ENCODE measurements at places on chromosomes 16 and 17.

DNA sequence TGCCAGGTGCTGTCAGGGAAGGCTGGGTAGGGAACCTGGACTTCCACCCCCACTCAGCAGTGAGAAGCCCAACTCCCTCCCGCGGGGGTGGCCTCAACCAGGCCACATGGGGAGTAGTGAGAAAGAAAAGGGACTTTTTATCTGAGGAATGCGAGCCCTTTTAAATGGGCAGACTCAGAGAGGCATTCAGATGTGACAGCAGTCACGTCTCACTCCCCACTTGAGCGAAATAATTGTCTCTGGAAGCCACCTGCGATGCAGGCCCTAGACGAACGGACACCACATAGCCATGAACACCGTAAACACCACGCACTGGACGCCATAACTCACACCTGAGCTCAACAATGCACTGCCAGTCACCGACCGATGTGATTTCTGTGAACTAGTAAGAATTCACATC, 11.9 kb upstream of the CD300E start:
- no peak for DNase-seq

DNA sequence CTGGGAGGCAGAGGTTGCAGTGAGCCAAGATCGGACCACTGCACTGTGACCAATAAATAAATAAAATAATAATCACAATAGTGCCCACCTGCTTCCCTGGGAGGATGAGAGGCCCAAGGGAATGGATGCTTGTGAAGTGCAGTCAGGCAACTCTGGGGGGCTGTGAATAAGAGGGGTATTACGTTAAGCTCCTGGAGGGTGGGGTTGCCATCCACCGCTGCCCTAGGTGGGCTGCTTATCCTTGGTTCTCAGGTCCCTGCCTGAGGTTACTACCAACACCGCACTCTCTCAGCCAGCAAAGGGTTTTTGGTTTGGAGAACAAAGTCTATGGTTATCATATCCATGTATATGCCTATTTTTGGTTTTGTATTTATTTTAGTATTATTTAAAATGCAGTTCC, 48.6 kb upstream of the CBFA2T3 start:
- DNase-seq, result no peak

DNA sequence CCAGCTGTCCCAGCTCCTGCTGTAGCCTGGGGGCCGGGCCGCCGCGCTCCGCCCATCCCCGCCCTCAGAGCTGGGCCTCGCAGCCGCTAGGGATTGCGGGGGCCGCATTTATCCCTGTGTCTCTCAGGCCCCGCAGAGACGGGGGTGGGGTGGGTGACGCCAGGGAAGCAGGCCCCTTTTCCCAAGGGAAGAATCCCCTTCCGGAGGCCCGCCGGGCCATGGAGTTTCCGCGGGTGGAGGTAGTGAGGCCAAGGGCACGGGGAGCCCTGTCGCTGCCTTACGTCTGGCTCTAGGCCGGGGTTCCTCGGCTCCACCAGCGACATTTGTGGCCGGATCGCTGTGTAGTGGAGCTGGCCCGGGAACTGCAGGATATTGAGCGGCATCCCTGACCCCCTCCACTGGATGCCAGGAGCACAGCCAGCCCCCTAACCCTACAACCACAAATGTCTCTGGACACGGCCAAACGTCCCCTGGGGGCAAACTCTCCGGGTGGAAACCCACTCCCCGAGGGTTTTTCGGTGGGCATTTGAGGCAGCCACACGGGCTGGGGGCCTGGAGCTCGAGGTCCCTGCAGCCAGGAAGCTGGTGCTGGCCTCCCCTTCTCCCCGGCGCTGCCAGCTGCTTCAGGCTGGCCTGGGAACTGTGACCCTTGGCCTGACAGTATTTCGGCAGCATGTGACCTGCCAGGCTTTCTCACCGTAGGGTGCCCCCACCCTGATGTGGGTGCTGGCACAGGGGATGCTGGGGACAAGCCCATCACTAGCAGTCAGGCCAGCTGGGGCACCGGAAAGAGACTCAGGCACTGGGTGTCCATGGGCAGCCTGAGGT, 12.0 kb upstream of the CD300A start:
- DNase-seq, result no peak

- no peak for DNase-seq
Measured at GRCh38 chr16:10069374-10069773, 112.9 kb downstream of the GRIN2A start.

- DNase-seq, result no peak
Measured at GRCh38 chr17:7818026-7818425, 16.0 kb upstream of the KDM6B start.

DNA sequence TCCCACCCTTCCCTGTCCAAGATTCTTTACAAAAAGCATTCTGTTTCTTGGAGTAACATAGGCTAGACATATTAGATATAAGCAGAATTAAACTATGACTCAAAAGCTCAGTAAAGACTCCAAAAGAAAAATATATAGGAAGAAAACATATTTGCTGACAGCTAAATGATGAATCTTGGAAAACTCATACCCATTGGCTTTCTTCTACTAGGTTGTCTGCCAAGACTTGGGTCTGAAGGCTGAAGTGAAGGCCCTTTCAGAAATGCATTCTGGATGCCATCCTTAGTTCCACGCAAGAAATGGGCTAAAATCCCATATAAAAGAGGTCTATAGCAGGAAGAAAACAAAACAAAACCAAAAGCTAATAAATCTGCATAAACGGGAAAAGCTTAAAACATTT, 15.1 kb downstream of the CEP20 start:
- no peak for DNase-seq

DNA sequence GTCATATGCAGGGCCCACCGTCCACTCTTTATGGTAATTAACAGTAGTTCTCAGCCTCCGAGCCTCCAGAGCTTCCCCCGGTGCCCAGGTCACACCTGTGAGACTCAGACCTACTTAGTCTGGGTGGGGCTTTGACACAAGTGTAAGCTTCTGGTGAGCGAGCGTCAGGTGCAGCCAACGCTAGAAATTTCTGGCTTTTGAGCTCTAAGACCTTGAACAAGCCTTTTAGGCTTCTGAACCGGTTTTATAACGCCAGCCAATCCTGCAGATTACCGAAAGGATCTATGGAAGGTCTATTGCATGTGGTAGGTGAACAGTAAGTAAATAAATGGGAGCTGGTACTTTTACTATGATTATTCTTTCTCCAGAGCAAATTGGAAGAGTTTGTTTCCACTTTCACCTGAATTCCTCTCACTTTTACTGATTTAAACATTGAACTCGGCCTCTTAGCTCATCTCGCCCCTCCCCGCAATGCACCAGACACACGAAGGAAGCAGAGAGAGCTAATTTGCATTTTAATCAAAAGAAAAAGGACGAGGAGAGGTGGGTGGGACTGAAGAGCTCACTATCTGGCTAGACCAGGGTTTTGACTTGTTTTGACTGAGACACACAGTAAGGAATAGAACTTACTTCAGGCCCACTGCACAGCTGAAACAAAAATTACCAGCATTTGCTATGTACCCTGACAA, 47.1 kb downstream of the ABAT start:
- no peak for DNase-seq

- DNase-seq, result no peak
Measured at GRCh38 chr17:43986225-43986981, 18.0 kb upstream of the NAGS start.

GRCh38 chr16:2790631-2791030, 3.3 kb upstream of the PRSS33 start:
- DNase-seq, result no peak

GRCh38 chr16:85204242-85205010, 92.2 kb upstream of the CIBAR2 start:
- no peak for DNase-seq

GRCh38 chr16:17945080-17945601, 391.4 kb downstream of the NPIPA8 start:
- DNase-seq, result no peak

- DNase-seq, result no peak
Measured at GRCh38 chr17:27560668-27561067, 70.3 kb upstream of the LGALS9 start.

DNA sequence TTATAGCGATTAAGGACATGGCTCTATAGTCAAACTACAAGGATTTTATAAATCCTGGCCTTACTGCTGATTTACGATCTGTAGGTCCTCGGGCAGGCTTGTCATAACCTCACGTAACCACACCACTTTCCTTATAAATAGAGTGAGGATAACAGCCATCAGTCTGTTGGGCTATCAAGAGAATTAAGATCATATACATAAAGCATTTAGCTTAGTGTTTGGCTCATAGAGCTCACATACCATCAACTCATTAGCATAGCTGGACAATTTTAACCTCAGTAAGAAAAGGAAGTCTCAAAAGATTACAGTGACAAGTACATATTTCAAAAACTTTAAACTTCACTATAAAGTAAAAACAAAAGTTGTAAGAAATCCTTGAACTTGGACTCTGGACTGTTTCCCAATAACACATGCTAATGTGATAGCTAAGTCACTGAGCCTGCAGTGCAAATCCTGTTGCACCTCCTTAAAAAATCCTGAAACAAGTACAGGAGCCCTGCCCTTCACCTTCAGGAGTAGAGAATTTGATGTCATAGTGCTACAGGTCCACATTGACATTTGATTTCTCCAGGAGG, 20.8 kb upstream of the CLEC3A start:
- no peak for DNase-seq

GRCh38 chr17:59287452-59287851, 44.0 kb upstream of the YPEL2 start:
- DNase-seq, result no peak

DNA sequence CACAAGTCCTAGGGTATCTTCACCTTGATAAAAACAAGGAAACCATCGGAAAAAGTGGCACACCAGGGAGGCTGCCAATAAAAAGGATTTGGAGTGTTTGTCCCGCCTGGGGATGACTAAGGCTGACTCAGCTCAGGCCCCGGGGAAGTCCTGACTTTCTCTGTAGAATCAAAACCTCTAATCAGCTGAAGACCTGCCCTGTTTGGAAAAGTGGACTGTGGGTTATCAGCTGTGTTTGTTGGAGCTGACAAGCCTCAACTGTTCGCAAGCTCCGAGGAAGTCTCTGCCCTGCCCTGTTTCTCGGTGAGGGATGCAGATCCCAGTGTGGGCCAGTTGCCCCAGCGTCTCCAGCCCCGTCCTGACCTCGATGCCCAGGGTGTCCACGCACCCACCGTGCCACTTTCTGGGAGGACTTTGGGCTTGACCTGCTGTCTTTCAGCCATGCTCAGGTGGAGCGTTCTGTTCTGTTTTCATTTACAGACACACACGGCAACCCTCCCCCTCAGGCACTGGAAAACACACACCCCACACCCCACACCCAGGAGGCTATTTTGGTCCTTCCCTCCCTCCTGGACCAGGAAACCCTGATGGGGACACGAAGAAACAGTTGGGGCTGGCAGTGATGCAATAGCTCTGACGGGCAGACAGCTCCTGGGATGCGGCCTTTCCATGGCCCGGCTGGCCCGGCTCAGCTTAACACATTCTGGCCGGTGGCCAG, 27.6 kb upstream of the PITPNA start:
- DNase-seq, result no peak

- no peak for DNase-seq
Measured at GRCh38 chr16:25966172-25967097, 274.7 kb downstream of the HS3ST4 start.

DNA sequence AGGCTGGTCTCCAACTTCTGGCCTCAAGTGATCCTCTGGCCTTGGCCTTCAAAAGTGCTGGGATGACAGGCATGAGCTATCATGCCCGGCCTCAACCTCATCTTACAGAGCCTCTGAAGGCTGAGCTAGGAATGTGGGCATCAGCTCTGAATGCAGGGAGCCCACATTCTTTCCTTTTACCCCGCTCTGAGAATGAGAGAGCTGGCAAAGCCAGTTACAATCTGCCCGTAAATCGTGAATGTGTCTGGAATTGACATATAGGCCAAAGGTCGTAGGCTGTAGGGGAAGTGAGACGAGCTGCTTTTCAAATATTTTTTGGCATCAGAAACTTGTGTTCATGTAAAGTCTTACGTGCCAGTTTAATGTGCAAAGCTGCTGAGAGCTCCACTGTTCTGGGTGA, 4.5 kb downstream of the TMEM238L start:
- no peak for DNase-seq

- no peak for DNase-seq
Measured at GRCh38 chr16:23893986-23894385, 58.2 kb downstream of the PRKCB start.

DNA sequence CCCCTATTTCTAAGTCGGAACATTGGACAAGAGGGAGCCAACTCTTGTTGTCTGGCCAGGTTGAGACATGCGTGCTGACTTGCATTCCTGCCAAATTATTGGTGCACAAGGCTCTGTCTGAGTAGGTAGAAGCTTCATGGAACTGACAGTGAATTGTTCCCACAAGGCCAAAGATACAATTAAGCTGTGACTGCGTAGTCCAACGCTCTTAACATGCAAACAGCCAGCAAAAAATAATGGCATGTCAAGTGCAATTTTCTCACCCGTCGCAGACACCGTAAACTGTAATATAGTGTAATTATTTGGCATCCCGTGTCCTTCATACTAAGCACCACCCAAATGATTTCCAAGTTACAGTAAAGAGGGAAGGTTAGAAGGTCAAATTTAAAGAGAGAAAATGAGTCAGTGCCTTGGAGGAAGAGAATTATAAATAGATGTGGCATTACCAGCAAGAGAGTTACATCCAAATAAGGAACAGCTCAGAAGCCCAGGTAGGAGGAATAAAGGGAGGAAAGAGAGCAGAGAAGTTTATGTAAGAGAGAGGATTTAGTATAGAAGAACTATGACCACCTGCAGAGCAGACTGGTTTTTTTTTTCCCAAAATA, 21.8 kb downstream of the CDH8 start:
- DNase-seq, result no peak

DNA sequence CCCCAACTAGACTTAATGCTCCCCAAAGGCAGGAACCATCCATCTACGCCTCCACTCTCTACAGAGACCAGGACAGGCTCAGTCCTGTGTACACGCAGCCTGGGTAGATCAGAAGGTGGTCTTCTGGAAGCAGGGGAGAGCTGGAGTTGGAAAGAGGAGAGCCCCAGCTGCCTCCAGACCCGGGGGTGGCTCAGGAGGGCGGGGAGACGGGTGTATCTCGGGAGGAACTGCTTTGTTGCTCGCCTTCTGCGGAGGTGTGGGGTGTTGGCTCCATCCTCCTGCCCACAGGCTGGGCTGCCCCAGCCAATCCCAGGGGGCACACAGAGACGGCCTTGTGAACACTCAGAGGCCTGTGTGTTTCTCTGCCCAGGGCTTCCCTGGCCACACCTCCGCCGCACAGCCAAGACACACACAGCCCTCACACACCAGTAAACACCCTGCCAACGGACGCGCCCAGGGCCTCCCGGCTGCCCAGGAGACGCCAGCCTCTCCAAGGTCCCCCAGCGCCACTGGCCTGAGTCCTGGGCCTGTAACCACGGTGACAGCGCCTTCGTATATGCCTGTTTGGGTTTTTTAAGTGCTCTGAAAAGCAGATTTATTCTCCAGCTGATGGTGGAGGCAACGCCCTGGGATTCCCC, 143.4 kb upstream of the CDC42EP4 start:
- DNase-seq, result no peak

All from stimulated activated CD4-positive, alpha-beta T cell treated with anti-CD3 and anti-CD28 coated beads, Interleukin-15, amount 100 ng/mL, for 1 hour (primary cell).